ENCODE measurements at places on chromosomes 13 and 19.

- DNase-seq: no peak
These were observed 50.9 kb downstream of the EPS15L1 start for GRCh38 chr19:16420781-16421386.

DNA sequence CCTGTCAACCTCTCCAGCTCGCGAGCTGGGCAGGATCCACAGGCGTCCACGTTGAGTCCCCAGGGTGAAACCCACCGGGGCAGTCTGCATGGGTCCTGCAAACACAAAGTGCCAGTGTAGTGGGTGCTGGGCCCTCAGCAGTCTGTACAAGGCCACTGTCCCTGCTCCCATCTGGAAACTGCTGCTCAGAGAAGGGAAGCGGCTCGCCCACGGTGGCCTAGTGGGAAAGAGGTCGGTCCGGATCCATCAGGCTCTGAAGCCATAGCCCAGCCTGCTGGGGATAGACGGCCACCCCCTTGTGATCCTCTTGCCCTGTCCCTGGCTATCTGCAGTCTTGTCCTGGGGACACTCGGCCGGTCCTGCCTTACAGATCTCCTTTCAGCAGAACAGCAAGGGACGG, 2.6 kb upstream of the DIRAS1 start:
- DNase-seq: no peak

DNA sequence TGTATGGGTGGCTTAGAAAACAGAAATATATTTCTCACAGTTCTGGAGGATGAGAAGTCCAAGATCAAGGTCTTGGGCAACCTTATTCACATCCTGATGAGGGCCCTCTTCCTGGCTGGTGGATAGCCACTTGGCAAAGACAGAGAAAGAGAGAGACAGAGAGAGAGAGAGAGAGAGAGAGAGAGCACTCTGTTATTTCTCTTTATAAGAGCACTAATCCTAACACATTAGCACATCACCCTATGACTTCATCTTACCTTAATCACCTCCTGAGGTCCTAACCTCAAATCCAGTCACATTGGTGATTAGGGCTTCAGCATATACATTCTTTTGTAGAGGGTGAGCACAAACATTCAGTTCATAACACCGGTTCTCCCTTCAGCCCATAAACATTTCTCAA, 430.3 kb downstream of the EFNB2 start:
- DNase-seq: no peak

DNA sequence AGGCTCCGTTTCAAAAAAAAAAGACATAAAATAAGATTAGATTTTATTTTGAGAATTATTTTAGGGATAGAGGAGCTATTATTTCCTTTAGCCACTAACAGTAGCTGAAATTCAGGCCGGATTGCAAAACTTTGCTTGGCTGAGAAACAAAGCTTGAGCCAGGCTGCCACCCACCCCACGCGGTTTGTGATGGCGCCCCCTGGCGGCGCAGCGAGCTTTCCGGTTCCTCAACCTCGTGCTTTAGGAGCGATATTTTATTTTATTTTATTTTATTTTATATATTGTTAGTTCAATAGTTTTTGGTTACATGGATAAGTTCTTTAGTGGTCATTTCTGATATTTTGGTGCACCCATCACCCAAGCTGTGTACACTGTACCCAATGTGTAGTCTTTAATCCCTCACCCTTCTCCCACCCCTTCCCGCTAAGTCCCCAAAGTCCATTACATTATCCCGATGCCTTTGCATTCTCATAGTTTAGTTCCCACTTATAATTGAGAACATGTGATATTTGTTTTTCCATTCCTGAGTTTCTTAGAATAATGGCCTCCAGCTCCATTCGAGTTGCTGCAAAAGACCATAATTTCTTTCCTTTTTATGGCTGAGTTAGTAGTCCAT, 19.8 kb upstream of the CEACAM4 start:
- DNase-seq: no peak

DNA sequence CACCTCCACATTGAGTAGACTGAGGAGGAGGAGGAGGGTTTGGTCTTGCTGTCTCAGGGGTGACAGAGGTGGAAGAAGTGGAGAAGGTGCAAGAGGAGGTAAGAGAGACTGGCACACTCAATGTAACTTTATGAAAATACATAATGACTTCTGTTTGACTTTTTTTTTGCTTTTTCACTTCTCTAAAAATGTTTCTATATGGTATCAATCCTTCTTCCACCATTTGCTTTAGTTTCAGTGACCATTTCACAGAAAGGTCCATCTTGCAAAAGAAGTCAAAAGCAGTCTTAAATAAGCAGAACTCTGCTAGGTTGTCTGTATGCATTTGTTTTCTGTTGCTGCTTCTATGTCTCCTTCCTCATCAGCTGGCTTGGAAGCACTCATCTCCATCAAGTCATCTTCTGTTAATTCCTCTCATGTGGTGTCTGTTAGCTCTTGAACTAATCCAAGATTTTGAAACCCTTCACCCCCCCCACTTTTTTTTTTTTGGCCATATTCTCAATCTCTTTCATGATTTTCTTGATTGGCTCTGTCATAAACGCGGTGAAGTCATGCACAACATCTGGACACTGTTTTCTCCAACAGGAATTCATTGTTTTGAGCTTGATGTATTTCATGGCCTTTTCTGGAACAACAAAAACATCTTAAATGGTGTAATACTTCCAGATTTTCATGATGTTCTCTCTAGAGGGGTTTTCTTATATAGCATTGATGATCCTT, 80.8 kb downstream of the KL start:
- DNase-seq: no peak

DNA sequence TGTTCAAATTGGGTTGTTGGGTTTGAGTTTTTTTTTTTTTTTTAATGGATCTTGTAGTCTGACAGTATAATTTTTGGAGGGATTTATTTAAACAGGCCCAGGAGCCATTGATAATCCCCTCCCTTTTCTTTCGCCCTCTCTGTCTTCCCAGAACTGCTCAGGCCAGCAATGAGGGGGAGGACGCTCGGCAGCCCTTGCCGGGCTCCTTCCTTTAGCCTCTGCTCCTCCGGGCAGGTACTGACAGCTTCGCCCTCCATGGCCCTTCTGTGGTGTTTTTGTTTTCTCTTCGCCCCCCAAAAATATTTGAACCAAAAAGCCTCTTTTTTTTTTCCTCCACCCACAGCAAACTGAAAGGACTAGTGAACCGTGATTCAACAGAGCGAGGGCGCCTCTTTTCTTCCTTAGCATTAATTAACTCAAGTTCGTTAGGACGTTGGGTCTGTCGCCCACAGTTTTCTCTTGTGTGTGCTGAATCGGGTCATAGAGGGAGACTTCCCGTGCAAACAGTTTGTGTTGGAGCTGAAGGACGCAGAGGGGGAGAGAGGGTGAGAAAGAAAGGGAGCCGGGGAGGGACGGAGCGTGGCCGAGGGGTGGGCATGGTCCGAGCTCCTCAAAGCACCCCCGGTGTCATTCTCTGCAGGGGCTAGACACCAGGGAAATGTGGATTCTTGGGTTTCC, 21.5 kb downstream of the NFIX start:
- no peak for DNase-seq

DNA sequence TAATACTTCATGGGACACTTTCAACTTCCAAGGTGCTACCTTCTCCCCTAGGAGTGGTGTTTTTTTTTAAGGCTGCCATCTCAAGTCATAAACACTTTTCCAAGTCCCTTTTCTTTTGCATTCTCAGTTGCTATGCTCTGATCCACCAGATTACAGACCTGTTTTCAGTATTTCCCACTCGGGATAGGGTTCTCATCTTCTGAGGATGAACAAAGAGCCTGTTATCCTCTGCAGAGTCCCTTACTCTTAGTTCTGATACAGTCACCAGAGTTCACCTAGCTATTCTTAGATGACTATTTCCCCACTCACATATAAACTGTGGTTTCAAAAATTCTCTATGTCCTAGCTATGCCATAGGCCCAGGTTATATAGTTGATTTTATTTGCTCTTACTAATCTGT, 15.9 kb downstream of the ZDHHC20 start:
- DNase-seq: no peak

DNA sequence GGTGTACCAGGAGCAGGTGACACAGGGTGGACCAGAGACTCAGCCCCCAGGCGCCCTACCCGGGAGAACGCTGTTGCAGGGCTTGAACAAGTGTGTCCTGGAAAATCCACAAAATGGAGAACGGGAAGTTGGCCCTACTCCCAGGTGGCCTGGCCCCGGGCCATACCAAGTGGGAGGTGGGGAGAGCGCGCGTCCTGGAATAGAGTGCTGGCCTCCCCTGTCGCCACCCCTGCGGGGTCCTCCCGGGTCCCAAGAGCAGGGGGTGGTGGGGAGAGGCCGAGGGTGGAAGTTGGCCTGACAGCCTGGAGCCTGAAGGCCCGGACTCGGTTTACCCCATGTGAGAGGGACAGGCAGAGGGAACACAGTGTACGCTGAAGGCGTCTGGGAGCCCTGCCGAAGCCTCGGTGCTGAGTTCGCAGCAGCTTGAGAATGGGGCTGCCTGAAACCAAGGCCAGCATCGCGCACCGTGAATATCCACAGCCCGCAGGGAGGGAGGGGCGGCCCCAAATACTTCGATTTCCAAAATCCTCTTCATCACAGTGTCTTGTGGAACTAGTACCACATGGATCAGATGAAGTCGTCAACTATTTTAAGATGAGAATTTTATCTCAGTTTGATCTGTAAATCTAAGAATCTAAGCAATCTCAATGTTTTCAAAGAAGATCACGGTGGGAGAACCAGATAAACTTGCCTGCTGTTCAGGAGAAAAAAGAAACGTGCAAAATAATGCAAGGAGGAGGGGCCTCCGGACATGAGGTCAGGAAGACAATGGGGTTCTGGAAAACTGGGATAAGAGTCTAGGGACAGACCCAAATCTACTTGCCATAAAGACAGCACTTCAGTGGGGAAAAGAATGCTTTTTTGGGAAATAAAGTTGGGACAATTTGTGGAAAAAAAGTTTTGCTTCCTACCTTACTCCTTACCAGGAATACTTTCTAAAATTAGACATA, 10.4 kb upstream of the KLF16 start:
- DNase-seq: peak; percentile 89

DNA sequence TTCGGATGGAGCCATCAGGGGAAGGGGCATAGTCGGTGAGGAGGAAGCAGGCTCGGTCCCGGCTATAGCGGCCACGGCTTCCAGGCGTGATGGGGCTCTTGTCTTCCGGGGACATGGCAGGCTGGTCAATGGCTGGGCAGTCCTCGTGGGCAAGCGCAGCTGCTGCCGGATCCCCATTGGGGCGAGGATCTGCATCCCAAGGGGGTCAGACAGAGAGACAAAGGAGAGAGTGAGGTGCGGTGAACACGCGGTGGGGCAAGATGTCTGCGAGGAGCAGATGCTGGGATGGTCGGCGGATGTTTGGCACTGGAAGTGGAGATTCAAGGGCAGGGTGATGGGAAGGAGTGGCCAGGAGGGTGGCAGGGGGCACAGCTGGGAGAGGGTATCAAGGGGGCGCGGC, 8.6 kb downstream of the KCNC3 start:
- no peak for DNase-seq

DNA sequence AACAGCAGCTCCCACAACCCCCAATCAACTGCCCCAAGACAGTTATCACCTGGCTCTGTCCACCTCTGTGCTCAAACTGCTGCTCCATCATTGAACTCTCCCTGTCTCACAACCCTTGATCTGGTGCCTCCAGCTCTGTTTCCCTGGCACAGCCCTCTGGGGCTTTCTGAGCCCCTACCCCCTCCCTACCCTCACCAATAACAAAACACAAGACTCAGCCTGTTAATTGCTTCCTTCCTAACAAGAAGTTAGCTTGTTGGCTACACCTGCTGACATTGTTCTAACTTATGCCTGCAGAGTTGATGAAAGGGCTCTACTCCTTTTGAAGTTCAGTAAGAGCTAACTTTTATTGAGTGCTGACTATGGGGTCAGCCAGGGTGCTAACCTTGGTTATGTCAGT, 99.4 kb upstream of the FNDC3A start:
- DNase-seq: no peak

- DNase-seq: no peak
These were observed 392.1 kb downstream of the EFNB2 start for GRCh38 chr13:106143392-106143791.

DNA sequence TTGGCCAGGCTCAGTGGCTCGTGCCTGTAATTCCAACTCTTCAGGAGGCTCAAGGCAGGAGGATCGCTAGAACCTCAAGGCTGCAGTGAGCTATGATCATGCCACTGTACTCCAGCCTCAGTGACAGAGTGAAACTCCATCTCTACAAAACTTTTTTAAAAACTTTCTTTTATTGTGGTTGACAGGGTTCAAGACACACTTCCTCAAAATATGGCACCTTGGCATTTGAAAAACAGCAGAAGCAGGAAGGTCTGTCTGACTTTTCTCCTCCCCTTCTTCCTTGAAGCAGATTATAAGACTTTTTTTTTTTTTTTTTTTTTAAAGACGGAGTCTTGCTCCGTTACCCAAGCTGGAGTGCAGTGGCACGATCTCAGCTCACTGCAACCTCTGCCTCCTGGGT, 100.3 kb downstream of the TM9SF2 start:
- no peak for DNase-seq

DNA sequence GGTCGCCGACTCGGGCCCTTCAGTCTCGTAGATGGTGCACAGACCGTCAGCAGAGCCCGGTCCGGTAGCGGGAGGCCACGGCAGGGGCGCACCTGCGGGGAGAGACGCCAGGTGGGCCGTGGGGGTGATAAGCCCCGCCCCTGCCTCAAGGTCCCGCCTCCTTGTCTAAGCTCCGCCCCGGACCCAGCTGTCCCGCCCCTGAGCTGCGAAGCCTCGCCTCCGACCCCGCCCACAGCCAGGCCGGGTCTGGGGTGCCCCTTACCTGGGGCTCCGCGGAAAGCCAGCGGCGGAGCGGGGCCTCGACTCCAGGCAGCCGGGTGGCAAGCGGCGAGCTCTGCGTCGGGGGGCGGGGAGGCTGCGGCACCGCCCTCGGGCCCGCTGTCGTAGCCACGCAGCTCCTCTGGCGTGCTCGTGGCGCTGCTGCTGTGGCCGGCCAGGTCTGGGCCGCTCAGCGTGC, 4.7 kb downstream of the PRR36 start:
- no peak for DNase-seq

- peak; percentile 32 for DNase-seq
These were observed at the start of gene LILRB4 for GRCh38 chr19:54662730-54663129. Gene LILRB4 (plus strand): TSS chr19:54662985. CDS start chr19:54663034, 49 bp downstream.

GRCh38 chr19:18437491-18438330, at the start of gene ISYNA1:
Gene ISYNA1 (minus strand): TSS chr19:18438133. CDS start chr19:18437979, 154 bp downstream.
- DNase-seq: no peak

- no peak for DNase-seq
These were observed 10.9 kb upstream of the QTRT1 start for GRCh38 chr19:10690341-10690781.

- DNase-seq: no peak
These were observed 56.5 kb downstream of the F2RL3 start for GRCh38 chr19:16945364-16945714.

DNA sequence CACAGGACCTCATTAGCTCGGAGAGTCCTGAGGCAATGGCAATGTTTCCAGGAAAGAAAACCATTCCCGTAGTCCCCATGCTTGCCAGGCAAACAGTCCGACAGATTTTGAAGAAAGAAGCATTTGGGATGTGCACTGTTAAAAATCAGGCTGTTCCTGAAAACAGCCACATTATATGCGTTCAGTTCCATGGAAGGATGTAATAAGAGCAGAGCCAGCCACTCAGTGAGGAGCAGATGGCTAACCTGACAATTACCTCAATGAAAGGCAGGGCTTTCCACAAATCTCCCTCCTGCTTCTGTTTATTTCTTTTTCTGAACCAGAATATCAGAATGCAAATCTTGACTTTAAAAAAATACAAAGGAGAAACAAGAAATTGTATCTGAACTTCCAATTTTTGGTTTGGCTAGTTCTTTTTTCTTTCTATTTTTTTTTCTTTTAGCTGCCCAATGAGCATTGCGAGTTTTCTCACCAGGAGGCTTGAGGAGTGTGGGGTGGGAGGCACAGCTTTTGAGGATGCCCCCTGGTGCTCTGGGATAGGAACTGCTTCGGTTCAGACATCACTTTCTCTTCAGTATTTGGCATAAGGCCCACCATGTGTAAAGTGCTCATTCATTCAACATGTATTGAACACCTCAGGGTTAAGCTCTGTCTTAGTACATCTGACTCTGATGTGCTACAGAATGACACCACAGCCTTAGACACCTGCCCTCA, 124.2 kb downstream of the TBC1D4 start:
- no peak for DNase-seq
